ACHN (cell line): ENCODE measurements at places on chromosomes 16 and 17.

DNA sequence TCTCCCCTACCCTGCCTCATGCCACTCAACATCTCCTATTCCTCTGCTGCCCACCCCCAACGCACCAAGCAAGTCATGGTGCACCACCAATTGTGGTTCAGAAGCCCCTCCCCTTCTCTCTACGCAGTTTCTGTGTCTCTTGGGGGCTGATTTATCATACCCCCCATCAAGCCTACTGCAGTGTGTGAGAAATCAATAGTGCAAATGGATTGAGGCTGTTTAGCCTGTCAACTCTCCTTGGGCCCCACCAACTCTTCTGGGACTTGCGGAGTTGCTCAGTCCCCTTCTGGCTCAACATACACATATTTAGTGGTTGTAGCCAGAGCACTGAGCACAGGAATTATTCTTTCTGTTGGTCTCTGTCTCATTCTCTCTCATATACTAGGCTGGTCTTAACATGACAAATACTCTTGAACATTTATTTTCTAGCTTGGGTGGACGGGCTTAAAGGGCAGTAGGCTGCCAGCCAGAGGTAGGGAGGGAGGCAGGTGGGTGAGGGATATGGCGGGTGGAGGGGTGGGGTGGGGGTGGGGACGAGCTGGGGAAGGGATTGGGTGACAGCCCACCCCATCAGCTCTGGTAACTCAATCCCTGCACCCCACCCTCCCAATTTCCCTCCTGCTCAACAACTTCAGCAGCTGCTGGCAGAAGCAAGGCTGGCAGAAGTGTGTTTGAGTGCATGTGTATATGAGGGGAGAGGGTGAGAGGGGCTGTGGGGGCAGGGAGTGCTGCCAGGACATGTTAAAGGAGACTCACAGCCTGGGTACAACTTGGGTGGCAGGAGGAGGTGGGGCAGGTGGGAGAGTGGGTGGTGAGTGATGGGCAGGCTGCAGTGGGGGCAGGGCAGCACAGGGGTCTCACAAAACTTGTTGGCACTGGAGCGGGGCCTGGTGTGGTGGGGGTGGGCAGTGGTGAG is 4.9 kb downstream of the RARA start:
- DNase-seq, result peak; percentile 47

GRCh38 chr17:33695431-33695830 is 402.3 kb upstream of the ASIC2 start:
- no peak for DNase-seq

DNA sequence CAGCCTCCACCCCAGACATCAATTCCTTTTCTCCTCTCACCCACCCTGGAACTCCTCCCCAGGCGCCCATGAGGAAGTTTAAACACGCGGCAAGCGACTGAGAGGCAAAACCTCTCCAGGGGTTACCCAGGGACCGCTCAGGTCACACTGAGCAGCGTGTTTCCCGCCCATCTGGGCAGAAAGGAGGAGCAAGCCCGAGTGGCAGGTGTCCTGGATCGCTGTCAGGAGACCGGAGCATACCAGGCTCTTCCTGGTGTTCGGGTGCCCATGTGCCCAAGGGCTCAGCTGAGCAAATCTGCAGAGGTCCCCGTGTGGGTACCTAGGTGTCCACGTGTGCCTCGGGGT is 491 bp downstream of the SLC25A19 start:
- peak; percentile 37 for DNase-seq

DNA sequence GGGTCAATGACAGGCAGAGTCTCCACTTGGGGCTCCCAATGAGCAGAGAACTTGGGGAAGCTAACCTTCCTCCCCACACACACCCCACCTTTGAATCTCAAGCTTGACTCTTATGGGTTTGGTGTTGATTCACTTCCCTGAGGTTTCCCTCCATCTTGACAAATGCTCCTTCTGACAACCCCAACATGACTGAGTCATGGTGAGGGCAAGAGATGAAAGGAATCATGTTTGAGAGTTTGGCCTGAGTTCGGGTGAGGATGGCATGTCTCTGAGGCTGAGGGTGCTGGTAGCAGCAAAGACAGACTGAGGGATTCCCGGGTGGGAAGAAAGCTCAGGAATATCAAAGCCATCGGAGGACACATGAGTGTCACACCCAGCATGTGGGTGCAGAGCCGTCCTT is 18.7 kb downstream of the KRT9 start:
- no peak for DNase-seq

- DNase-seq, result no peak
Observed at GRCh38 chr16:25721439-25721838, 29.7 kb downstream of the HS3ST4 start.
